ENCODE measurements at places on chromosomes 11 and 22. TPM values are rescaled to one million over a fixed set of nuclear protein-coding genes. Genes with fewer than 3 reads are reported as not detected.
A peak's percentile ranks its signal among the peaks of the same experiment; 100 is the strongest.

The C1QTNF4 gene
- 6.1 TPM for total RNA-seq

The MED17 gene
- total RNA-seq, result 19.9 TPM

The TRIM51 gene
- total RNA-seq, result not detected

The DNAJB13 gene
- total RNA-seq, result 0.27 TPM

The P2RY2 gene
- total RNA-seq, result not detected

The PARVA gene
- 193 TPM for total RNA-seq

The OR8D4 gene
- not detected for total RNA-seq

The RIC3 gene
- 15.7 TPM for total RNA-seq

The RAB39A gene
- total RNA-seq, result 0.66 TPM

DNA sequence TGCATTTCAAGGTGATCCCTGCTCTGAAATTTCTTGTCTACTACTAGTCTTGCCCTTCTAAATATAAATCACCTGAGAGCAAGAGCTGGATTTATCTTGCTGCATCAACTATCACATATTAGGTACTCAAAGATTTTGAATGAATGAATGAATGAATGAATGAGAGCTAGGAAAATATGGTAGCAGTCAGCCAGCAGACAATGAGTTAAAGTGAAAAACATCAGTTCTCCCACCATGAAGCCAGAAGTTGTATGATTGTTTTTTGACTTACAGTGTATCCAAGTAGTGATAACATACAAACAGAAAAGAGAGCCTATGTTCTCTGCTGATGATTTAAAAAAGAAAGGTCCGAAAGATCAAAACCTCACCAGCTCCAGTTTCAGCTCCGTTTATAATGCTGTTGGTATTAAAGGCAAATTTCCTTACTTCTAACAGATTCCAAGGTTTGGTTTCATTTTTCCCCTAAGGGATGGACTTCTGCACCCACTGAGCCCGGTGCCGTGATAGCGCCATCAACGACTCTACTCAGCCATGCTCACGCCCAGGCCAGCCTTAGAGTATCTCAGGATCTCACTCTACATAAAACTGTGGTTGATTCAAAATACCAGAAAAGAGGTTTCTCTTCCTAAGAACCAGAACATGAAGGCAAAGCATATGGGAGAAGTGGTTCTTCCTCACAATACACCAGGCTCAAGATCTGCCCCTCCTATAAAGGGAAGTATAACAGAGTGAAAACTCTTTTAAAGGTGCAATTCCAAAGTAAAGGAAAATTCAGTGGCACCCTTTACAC lies 92.0 kb downstream of the SGSM3 start:
- H3K27ac ChIP-seq, result no peak overlapping the region
- H3K4me3 ChIP-seq, result no peak overlapping the region
- no peaks in the 10 kb centered on the region for H3K36me3 ChIP-seq

DNA sequence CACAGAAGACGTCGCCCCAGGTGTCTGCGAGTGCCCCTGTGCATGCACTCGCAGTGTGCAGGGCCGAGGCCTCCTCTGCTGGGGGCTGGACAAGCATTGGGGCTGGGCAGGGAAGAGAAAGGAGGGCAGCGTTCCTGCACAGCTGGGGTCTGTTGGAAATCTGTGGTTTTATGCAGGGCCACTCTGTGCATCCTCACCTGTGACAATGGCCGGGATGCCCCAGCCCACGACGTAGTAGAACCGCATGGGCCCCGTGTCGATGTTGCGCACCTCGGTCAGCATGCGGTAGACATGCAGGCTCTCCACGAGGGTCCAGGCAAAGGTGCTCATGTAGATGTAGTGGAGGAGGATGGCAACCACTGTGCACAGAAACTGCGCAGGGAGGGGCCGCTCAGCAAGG lies 37.2 kb downstream of the TRMU start:
- H3K4me1 ChIP-seq, result no peaks in the 10 kb centered on the region
- no peak overlapping the region for H3K4me3 ChIP-seq
- H3K27ac ChIP-seq, result no peak overlapping the region
- H3K36me3 ChIP-seq, result no peaks in the 10 kb centered on the region

DNA sequence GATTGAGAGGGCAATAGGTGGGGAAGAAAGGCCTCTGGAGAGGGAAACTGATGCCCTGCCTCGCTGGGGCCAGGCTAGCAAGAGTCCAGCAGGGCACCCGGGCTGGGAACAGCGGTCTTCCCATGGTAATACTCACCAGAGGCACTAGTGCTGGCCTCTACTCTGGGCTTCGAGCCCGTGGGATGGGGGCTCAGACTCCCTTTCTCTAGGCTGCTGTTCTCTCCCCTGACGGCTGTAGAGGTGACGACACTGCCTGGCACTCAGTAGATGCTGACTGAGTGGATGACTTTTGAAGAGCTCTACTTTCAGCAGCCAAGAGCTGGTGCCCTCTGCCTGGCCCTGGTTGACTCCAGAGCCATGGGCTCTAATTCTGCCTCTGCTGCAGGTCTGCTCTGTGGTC lies 818 bp upstream of the C1QTNF4 start:
- H3K4me3 ChIP-seq, result no peak overlapping the region
- H3K36me3 ChIP-seq, result no peaks in the 10 kb centered on the region
- no peak overlapping the region for H3K27ac ChIP-seq
- peaks cover 50% of the 10 kb centered on the region for H3K27me3 ChIP-seq
- DNase-seq, result no peak

DNA sequence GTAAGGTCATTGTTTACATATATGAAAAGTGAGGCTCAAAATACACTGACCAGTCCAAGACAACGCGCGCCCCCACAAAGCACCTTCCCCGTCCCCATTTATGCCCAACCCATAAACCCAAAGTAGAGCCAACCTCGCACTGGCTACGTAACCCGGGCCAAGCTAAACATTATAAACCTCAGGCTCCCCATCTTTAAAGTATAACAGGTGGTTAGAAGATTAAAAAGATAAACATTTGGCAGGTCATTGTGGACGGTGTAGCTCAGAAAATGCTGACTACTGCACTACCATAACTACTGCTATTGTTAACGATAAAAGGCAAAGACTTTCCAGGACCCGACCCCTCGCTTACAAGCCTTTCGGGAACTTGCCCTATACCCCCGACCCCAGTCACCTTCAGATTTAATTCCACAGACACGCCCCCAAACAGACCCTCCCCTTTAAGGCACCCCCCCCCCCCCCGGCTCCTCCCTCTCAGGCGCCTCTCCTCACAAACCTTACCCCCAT lies 470 bp downstream of the NUMA1 start:
- H3K4me3 ChIP-seq, result peak overlapping the region; percentile 76
- no peaks in the 10 kb centered on the region for H3K27me3 ChIP-seq
- no peaks in the 10 kb centered on the region for H3K36me3 ChIP-seq
- DNase-seq, result no peak
- peaks cover 26% of the 10 kb centered on the region for H3K4me1 ChIP-seq
- H3K27ac ChIP-seq, result peak overlapping the region; percentile 93

DNA sequence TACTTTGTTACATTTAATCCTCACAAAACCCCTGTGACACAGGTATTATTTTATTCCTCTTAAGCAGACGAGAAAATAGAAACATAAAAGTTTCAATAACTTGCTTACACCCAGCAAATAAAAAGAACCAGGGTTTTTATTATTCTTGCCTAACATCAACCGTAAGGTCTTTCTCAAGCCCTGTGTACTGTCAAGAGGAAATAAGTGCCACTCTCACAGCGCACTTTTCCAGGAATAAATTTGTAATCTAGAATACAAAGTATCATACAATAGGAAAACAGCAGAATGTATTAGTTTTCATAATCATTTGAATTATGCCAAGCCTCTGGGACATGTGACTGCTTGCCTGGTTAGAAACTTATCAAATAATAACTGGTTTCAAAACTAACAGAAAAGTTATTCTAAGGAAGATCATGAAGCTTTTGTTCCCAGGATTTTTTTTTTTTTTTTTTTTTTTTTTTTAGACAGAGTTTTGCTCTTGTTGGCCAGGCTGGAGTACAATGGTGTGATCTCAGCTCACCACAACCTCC lies 7.4 kb downstream of the CCDC34 start:
- no peak overlapping the region for H3K4me3 ChIP-seq
- no peaks in the 10 kb centered on the region for H3K4me1 ChIP-seq
- H3K27ac ChIP-seq, result no peak overlapping the region
- no peaks in the 10 kb centered on the region for H3K27me3 ChIP-seq
- no peaks in the 10 kb centered on the region for H3K36me3 ChIP-seq
- DNase-seq, result no peak

GRCh38 chr11:80596291-80596810 lies 1155.5 kb upstream of the TENM4 start:
- H3K27me3 ChIP-seq, result no peaks in the 10 kb centered on the region
- no peaks in the 10 kb centered on the region for H3K4me1 ChIP-seq
- DNase-seq, result no peak
- no peak overlapping the region for H3K27ac ChIP-seq

DNA sequence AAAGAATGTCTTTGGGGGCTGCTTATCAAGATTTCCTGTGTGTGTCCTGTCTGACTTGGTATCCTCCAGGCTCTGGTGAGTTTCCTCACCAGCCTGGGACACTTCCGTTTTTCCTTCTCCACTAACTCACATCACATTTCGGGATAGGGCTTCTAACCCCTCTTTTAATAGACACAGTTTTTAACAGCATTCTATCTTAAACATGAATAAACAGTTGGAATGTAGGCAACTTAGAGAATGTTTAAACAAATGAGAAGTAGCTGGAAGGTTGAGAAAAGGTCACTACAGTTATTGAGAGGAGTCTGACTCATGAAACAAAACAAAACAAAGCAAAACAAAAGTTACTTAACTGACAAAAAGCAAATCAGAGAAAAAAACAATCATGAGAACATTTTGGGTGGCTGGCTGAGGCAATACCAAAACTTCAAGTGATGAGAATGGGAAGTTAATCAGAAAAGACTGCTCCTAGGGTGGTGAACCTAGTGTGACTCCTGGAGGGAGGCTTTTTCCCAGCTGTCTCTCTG lies 64.7 kb upstream of the CTSC start:
- no peak overlapping the region for H3K4me3 ChIP-seq
- H3K4me1 ChIP-seq, result peaks cover 24% of the 10 kb centered on the region
- H3K27ac ChIP-seq, result peak overlapping the region; percentile 55
- no peak for DNase-seq
- no peaks in the 10 kb centered on the region for H3K27me3 ChIP-seq

DNA sequence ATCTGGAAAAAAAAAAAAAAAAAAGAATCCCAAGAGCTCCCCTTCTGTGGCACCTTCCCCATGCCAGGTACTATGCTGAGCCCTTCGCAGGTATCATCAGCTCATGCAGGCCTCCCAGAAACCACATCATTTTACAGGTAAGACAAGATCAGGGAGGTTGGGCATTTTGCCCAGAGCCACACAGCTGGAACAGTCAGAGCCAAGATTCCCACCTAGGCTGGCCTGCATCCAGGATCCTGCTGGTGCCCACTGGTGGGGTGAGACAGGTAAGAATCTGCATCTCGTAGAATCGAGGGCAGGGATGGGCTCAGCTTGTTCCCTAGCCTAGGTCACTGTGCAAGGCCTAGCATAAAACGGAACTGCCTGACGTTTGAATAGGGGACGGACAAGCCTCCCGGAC lies 15.7 kb upstream of the MEN1 start:
- H3K36me3 ChIP-seq, result no peaks in the 10 kb centered on the region
- no peak overlapping the region for H3K27ac ChIP-seq
- H3K27me3 ChIP-seq, result no peaks in the 10 kb centered on the region
- H3K4me3 ChIP-seq, result no peak overlapping the region

DNA sequence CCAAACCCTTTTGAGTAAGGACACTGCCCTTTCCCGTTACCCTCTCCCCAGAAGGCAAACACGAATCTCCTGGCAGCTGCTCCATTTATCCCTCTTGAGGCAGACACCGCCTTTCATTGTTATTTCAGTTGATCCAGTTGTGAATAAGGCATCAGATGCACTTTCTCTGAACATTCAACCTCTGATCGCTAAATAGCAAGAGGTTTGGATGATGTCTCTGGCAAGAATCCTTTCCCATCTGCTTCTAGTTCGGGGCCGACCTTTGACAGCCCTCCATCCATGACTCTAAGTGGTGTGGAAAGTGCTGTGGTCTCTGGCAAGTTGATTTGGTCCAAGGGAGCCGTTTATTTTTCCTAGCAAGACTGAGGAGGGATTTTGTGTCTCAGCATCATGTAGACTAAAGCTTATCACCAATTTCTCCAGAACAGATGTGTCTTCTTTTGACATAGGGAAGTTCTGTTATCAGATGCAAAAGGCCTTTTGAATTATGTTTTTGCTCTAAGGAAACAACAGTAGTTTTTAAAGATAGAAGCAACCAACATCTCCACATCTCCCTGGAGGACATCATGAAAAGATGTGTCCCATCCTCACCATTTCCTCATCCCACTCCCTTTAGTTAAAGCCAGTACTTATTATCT lies 123.6 kb downstream of the CCDC34 start:
- H3K36me3 ChIP-seq, result no peaks in the 10 kb centered on the region
- H3K4me3 ChIP-seq, result no peak overlapping the region
- H3K4me1 ChIP-seq, result peaks cover 58% of the 10 kb centered on the region
- no peaks in the 10 kb centered on the region for H3K27me3 ChIP-seq
- H3K27ac ChIP-seq, result no peak overlapping the region
